Cerebellar cortex (tissue), 1 donor: ENCODE measurements at places on chromosomes 1 and 21.
A peak's percentile ranks its signal among the peaks of the same experiment; 100 is the strongest.

- no peak for DNase-seq
Measured at GRCh38 chr1:205826016-205826806, 13.2 kb upstream of the SLC41A1 start.

GRCh38 chr1:168843401-168843800 is 114.4 kb upstream of the DPT start:
- DNase-seq: no peak

GRCh38 chr21:31180256-31181081 is 142.2 kb upstream of the KRTAP19-8 start:
- DNase-seq: peak; percentile 79

GRCh38 chr1:21775550-21775914 is 7.4 kb downstream of the USP48 start:
- DNase-seq: no peak

- no peak for DNase-seq
Measured at GRCh38 chr1:15083578-15083977, 70.0 kb upstream of the TMEM51 start.
